ENCODE measurements at places on chromosomes 11 and 22.

- no peak for DNase-seq
These were observed 595 bp downstream of the SYVN1 start for GRCh38 chr11:65133724-65134123.

- DNase-seq: no peak
These were observed 596.0 kb downstream of the INSC start for GRCh38 chr11:15710580-15711275.

DNA sequence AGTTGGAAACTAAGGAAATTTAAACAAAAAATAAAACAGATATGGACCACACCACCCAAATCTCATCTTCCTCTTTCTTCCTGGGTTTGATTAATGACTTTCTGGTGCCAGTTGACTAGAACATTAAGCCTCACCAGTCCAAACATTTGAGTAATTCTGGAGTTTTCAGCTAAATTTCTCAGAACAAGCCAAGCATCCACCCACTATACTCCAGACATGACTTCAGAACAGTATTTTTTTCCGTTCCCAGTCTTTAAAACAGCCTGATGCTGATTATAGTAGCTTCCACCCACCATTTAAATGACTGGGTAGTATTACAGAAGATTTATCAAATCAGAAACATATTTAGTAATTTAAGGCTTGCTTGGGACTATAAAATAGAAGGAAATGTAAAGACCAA lies 230.9 kb upstream of the UBASH3B start:
- DNase-seq: no peak

- no peak for DNase-seq
These were observed 1354.4 kb downstream of the LRRC4C start for GRCh38 chr11:40104941-40105550.

DNA sequence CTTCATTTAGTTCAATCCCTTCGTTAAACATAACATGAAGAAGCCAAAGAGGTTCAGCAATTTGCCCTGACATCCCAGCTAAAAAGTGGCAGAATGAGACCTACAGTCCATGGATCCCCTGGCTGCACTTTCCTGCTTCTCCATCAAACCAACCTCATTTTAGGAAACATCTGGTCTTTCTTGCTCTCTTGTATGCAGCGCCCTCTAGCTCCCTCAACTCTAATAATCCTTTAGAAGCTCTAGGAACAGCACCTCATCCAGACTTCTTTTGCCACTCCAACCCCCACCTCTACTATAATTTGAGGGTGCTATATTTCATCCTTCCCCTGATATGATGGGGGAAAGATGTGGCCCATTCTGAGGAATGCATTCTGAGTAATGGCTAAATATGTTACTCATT lies 7.4 kb downstream of the CNTF start:
- DNase-seq: peak; percentile 22

GRCh38 chr11:111523343-111523742 lies 8.8 kb downstream of the HOATZ start:
- DNase-seq: no peak

DNA sequence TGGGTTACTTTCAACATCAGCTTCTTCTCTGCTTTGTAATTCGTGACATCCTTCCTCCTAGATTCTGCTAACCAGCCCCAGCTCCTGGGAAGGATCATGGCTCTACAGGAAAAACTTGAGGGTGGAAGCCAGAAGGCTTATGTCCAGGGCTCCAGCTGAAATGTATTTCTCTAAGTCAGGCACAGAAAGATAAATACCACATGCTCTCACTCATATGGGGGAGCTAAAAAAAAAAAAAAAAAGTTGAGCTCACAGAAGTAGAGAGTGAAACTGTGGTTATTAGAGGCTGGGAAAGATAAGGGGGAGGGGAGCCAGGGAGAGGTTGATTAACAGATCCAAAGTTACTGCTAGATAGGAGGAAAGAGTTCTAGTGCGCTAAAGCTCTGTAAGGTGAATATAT lies 74.9 kb downstream of the DSCAML1 start:
- DNase-seq: no peak

DNA sequence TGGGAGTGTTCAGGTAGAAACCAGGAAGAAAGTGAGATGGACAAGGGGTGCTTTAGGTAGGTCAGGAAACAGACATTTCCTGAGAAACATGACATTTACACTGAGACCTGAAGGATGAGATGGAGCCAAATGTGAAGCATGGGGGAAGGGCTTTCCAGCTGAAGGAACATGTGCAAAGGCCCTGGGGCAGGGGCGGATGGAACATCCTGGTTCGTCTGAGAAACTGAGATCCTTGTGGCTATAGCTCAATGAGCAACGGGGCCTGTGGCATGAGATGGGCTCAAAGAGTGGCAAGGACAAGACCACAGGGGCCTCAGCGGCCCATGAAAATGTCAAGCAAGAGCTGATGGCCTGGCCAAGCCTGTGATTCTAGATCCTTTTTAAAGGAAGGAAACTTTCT lies 127.4 kb downstream of the DSCAML1 start:
- no peak for DNase-seq

- DNase-seq: no peak
These were observed 429.3 kb upstream of the CADM1 start for GRCh38 chr11:115933564-115933963.

DNA sequence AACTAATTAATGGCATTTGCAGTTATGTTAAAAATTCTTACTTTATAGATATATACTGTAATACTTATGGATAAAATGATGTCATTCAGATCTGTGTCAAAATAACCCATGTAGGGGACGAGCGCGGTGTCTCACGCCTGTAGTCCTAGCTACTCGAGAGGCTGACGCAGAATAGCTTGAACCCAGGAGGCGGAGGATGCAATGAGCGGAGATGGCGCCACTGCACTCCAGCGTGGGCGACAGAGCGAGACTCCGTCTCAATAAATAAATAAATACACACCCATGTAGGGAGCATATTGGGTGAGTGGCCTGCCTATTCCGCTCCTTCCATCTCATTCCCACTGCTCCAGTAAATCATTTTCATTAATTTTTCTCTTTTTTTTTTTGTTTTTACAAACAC lies 7.1 kb downstream of the SNU13 start:
- no peak for DNase-seq

DNA sequence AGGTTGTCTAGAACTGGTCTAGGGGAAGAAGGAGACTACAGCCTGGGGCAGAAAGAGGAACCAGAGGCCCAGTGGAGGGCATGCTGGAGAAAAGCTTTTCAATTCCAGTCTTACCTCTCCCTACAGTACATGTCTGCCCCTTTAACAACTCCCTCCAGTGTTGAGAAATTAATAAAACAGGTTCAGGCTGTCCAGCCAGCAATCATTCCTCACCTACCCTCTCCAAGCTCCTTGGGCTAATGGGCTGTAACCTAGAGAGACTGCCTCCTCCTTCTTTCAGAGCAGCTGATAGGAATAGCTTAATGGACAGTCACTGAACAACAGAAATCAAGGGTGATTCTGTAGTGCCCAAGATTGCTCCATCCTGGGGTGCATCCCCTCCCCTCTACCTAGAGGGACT lies 8.8 kb downstream of the SLC35F2 start:
- DNase-seq: no peak

- DNase-seq: no peak
These were observed 1.4 kb upstream of the OR52W1 start for GRCh38 chr11:6197466-6198200.

DNA sequence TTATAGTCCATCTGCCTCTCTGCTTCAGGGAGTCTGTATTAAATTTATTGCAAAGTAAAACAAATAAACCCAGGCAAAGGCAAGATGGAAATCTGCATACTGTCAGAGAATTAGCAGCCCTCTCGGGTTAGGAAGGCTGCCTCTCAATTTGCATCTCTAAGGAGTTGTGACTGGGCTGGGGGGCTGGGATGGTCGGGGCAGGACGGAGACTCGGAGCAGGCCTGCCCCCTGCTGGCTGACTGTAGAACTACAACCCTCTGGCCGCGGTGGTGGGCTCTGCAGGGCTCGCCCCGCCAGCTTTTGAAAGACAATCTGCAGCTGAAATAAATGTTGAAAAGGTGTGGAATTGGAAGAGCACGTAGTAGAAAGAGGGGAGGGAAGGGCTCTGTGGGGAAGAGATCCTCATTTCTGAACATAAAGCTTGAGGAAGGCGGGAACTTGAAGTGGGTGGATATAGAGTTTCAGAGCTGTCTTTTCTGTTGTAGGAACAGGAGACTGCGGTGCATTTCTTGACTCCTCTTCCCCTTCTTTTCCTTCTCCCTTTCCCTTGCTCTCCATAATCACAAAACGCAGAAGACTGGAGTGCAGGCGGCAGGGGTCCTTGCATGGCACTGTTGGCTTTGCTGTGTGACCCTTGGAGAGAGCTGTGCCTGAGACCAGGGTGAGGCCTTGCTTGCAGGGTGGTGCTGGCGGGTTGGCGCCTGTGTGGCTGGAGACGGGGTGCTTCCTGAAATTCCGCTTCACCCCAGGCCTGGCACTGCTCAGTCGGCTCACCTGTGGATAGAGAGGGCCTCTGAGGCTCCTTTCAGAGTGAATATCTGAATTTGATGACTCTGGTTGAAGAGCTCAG lies 22.6 kb upstream of the PKNOX2 start:
- DNase-seq: no peak

DNA sequence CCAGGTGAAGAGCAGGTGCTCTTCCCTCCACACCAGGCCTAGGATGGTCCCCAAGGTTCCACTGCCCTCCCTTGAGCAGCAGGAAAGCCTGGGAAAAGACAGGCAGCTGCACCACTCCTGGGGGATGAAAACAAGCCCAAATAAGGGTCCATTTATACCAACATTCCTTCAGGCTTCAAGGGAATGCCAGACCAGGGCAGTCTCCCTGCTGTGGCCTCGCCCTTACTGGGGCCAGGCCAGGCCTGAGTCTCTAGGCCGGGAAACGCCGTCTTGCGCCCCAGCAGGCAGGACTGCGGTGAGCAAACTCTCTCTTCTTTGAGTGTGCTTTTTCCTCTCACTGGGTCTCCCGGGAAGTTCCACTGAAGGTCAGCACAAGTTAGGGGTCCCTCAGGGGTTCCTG lies 443.5 kb downstream of the SOX6 start:
- DNase-seq: no peak

GRCh38 chr22:43823911-43824665 lies 12.0 kb upstream of the EFCAB6 start:
- no peak for DNase-seq

DNA sequence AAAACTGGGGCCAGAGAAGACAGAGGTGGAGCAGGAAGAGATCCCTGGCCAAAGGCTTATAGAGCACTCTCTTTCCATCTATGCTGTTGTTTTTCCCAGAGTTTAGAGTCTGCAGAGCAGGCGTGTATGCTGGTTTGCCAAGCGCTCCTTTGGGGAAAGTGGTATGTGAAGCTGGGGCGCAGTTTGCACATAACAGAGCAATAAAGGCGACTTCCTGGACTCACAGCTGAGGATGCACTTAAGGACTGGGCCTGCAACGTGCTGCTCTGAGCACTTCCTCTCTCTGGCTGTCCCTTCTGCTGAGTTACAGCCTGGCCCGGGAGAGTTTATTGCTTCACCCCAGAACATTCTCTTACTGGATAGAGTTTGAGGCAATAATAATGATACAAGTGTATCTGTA lies 41.7 kb downstream of the THAP12 start:
- DNase-seq: peak; percentile 11

GRCh38 chr11:68819362-68819761 lies 22.4 kb downstream of the CPT1A start:
- DNase-seq: no peak

DNA sequence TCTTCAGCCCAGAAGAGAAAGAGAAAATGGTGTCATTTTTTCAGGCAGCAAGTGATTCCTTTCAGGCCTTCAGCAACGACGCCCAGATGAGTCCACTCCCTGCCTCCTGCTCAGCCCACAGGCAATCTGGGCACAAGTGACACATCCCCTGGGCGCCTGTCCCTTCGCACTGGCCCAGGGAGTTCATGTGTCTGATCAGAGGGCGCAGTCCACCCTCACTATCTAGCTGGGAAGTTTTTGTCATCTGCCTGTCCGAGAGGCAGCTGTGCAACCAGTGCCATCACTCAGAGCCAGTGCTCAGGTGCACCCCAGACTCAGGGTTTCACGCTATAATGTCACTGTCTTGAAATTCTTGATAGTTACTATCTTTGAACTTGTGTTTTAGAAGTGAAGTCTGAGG lies 1.4 kb upstream of the KCNQ1OT1 start:
- DNase-seq: no peak

DNA sequence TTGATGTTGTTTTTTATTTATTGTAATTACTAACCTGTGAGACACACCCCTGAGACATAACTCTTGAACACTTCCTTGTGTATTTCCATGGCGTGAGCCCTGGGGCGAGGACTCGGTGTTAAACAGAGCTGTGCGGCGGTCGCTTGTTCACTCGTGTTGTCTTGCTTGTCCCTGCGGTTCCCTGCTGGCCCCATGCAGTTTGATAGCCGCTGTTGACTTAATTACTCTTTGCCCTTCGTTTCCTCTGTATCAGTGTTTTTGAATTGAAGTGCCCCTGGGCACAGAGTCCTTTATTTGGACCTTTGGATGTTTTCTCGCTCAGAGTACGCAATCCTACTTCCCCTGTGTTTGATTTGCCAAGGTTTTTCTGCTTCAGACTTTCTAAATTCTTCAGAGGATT lies 52.7 kb downstream of the TBC1D22A start:
- no peak for DNase-seq

- DNase-seq: no peak
These were observed at the start of gene CNIH2 for GRCh38 chr11:66277471-66278362. TSS of gene CNIH2 (plus strand) at chr11:66278175. CDS start at chr11:66278457, 282 bp downstream.

DNA sequence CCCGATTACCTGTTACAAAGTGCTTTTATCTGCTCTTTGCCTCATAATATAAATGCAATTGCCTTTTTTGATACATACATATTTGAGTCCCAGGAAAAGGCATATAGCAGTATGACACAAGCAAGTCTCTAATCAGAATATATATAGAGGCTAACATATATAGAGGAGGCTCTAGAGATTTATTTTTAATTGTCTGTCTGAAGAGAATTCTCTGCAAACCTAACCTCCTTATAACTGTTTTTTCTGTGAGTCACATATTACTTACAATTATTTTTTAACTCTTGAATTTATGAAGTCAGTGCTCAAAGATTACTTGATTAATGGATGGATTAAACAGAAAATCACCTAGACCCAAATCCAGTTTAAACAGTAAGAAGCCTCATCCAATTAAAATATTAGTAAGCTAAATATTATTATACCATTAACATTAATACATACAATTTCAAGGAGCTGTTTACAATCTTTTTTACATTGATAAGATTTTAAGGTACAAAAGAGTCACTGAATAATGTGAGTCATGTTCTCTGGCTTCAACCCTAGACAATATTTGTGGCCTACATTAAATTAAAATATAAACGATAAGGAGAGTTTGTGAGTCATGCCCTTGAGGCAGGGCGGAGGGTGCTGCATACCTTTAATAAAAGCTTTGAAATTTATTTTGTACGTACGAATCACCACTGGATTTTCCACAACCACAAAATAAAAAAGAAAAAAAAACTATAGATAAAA lies 19.2 kb upstream of the MMP13 start:
- no peak for DNase-seq

- no peak for DNase-seq
These were observed 29.9 kb downstream of the SFI1 start for GRCh38 chr22:31526270-31526669.

DNA sequence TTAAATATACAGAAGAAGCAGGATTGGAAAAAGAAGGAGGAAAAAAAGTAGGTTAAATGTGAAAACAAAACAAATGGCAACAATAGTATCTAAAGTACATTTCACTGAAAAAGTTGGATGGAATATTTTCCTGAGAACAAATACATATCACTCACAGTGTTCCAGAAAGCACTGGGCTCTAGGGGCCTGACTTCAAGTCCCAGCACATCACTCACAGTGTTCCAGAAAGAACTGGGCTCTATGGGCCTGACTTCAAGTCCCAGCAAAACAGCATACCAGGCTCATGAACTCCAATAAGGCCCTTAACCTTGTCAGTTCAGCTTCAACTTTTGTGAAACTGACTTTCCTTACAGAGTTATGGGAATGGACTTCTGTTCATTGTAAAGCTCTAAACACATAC lies 46.0 kb upstream of the CCDC34 start:
- no peak for DNase-seq

GRCh38 chr11:117064275-117064674 lies 34.0 kb downstream of the SIK3 start:
- DNase-seq: no peak
